Gastroesophageal sphincter (tissue), 4 donors: ENCODE measurements at places on chromosomes 12 and 14. TPM values are rescaled to one million over a fixed set of nuclear protein-coding genes. Genes with fewer than 3 reads are reported as not detected.

DNA sequence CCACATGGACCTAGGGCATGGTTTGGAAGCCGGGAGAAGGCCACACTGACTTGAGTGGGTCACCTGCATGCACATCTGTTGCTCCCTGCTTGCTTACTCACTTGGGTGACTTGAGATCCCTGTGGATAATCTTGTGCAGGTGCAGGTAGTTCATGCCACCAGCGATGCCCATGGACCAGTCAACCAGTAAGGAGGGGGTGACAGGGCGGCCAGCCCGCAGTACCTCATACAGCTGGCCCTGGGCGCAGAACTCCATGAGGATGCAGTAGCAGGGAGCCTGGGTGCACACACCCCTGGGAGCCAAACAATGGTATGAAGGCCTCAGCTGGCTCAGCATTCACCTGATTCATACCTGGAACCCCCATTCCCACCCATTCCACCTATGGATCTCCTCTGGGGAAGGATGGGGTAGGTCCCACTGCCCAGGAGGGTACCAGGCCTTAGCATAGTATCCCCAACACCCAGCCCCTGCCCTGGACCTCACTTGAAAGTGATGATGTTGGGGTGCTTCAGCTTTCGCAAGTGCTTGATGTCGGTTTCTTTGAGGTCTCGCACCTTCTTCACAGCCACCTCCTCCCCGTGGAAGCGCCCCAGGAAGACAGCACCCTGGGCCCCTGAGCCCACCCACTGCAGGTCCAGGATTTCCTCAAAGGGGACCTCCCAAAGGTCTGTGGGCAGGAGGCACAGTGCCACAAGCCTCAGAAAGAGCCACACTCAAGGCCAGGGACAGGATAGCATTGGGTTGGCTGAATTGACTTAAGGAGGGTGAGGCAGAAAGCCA is 13.1 kb downstream of the MAP3K12 start:
- ATAC-seq: no peak

DNA sequence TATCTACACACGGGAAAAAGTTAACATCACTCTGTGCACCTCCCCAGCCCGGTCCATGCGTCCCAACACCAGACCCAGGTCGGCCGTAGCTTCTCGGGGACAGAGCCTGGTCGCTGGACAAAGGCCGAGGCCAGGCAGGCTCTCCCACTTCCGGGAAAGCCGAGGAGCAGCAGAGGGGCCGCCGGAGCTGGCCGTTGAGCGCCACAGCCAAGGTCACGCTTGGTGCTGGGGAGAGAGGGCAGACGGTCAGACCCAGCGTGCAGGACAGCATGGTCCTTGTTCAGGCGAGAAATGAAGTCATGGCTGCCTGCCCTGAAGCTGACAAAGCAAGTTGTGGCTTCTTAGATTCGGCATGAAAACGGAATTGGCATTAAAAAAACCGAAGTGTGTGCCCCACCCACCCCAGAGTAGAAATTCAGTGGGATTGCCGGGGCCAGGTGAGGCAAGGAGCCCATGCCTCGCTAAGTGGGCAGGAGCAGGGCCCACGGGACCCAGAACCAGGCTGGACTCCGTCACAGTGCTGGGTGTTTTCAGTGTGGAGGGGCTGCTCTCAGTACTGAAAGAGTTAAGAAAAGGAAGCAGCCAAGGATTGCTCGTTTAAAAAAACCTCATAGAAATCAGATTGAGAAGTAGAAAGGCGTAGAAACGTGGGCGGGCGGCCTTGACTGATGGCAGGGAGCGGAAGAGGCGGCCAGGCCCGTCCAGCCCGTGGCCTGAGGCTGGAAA is 4.3 kb downstream of the ARL6IP4 start:
- peak; percentile 8 for ATAC-seq

DNA sequence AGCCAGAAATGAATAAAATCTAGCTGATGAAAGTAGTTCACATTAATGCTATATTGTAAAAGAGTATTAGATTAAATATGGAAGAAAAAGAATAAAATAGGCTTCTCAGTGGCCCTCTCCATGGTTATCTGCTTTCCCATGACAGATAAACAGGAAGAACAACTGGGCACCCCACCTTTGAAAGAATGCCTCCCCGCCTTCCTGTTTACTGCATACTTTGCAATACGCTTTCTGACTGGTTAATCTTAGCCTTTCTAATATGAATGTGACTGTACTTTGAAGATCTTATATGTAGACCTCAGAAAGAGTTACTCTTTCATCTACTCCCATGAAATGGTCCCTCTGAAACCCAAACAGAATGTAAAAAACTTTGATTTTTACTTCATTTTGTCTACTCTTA is 34.1 kb upstream of the DAAM1 start:
- ATAC-seq: no peak

- no peak for ATAC-seq
Measured at GRCh38 chr14:93337143-93337753, 4.4 kb upstream of the BTBD7 start.

GRCh38 chr14:77045238-77046162 is 17.0 kb upstream of the IRF2BPL start:
- no peak for ATAC-seq

- ATAC-seq: peak; percentile 43
Measured at GRCh38 chr14:23327947-23328744, 6.9 kb downstream of the PABPN1 start.

- ATAC-seq: no peak
Measured at GRCh38 chr12:39327510-39327909, 115.4 kb downstream of the KIF21A start.

GRCh38 chr14:68772761-68773381 is 20.0 kb downstream of the ZFP36L1 start:
- no peak for ATAC-seq

DNA sequence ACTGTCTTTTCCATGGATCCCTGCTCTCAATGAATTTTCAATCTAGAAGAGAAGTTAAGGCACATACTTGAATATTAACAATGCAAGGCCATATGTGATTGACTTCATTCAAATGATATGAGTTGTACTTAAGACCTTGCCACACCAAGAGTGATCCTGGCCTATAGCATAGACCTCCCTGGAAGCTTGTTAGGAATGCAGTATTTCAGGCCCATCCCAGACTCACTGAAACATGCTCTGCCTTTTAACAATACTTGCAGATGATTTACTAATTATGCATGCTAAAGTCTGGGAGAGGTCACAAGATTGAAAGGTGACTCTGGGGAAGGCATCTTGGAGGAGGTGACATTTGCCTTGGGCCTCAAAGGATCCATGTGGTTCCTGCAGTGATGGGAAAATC is 43.2 kb downstream of the RFX4 start:
- no peak for ATAC-seq

DNA sequence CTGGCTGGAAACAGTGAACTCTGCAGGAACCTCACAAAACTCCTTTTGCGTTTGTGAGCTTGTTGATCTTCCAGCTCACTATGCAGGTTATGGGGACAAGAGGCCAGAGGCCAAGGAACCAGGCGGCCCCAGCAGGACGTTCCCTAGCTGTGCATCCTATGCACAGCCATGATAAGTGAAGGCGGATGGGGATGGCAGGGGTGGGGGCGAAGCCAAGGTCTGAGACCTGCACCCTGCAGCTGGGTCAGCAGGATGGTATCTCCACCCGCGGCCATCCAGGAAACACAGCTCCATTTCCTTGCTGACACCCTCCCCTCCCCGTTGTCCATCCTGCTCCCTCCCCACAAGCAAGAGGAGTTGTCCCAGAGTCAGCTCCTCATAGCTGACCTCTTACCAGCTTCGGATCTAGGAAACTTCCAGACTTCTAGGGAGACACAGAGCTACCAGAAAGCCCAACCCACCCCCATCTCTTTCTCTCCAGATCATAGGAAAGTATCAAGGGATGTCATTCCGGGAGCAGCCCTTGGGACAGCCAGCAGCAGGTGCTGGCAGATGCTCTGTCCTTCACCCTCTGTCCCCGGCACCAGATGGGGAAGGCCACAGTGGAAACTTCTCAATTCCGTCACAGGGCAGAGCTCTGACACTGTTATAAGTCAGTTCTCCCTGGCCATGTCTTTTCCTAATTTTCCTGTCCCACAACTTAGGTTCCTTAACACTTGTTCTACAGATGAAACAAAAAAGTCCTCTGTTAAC is 9.4 kb downstream of the ZBTB39 start:
- ATAC-seq: peak; percentile 44

DNA sequence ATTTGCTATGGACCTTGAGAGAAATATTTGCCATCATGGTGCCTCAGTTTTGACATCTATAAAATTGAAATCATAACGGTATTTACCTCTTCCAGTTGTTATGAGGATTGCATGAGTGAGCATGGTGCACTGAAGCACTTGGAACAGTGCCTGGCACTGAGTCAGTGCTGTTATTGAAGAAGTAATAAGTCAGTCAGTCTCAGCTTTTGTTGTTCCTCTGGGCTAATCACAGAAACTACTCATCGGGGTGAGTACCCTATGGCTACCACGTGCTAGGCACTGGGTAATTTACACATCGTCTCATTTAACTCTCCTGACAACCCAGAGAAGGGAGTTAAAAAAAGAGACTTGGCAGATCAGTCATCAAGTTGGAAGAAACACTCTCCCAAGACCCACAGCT is 159.5 kb upstream of the NRXN3 start:
- no peak for ATAC-seq

GRCh38 chr14:74867673-74868072 is 8.3 kb downstream of the PROX2 start:
- ATAC-seq: no peak

DNA sequence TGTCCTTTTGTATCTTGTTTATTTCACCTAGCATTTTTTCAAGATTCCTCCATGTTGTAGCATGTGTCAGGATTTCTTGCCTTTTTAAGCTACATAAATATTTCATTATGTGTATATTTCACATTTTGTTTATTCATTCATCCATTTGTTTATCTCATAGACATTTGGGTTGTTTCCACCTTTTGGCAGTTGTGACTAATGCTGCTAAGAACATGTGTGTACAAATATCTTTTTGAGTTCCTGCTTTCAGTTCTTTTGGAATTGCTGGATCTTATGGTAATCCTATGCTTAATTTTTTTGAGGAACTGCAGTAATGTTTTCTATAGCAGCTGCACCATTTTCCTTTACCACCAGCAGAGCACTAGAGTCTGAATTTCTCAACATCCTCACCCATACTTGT is 62.4 kb downstream of the SCN8A start:
- ATAC-seq: no peak

DNA sequence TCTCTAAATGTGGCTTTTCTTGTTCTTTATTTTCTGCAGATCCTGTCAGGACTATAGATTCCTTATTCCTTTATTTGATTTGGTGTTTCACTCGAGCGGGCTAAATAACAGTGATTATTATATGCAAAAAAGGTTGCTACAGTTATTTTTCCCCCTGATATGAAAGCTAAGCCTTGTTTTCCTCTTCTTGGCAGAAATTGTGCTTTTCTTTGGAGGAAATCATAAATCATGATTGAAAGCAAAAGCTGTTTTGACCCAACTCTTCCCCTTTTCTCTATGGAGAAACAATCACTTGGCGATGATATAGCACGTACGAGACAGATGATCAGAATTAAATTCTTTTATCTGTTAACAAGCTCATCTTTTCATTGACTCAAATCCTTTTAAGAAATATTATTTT is 31.4 kb downstream of the PPFIBP1 start:
- ATAC-seq: no peak

GRCh38 chr14:67514650-67515385 is 18.3 kb upstream of the PLEKHH1 start:
- peak; percentile 69 for ATAC-seq

DNA sequence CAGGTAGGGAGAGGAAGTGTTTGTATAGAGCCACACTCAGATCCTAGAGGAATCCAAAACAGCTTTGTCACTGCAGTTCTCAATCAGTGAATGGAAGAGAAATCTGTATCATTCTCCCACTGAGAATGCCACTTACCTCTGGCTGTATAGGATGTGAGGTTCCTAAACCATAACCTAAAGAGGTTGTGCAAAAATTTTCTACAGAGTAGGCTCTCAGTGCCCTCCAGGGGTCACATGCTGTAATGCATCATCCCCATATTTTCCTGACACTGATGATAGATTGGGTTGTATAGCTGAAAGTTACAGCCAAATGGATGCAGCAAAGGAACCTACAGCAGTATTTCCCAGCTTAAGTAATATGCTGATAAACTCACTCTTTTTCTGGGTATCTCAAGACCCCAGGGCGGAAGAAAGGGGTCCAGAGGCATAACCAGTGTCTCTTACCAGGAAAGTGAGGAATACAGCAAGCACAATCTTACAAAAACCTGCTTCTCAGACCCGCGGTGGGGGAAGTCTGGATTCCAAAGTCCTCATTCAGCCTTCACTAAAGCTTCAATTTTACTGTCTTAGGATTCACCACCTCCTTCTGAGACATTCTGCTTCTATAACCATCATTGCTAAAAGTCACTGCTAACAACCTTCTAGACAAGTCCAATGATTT is 3.8 kb downstream of the BCDIN3D start:
- no peak for ATAC-seq

DNA sequence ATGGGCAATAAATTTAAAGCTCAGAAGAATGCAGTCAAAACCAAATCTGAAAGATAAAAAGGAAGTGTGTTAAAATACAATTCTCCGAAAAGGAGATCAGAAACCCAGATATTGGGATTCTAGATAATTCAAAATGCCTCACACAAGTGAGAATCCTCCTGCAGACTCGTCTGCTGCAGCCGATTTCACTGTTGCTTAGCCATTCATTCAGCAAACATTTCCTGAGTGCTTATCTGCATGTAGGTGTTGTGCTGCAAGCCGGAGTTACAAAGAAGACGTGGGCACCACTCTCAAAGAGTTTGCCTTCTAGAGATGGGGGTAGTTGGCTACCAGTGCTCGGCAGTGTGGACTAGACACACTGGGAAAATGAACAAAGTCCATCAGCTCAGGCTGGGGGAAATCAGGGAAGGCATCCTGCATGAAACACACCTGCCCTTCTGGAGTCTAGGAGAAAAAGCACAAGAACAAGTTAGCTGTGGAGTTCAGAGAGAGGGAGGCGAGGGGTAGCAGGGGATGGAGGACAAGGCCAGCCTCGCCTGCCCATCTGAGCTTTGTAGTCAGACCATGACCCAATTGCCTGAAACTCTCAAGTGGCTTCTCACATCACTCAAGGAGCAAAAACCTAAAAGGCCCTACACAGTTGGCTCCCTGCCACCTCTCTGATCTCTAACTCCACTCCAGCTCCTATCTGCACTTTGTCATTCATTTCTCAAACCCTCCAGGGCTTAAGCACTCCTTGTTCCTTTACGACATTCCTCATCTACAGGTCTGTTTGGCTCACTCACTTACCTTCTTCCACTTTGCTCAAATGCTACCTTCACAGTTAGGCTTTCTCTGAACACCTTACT is 310.0 kb upstream of the DDHD1 start:
- ATAC-seq: no peak

DNA sequence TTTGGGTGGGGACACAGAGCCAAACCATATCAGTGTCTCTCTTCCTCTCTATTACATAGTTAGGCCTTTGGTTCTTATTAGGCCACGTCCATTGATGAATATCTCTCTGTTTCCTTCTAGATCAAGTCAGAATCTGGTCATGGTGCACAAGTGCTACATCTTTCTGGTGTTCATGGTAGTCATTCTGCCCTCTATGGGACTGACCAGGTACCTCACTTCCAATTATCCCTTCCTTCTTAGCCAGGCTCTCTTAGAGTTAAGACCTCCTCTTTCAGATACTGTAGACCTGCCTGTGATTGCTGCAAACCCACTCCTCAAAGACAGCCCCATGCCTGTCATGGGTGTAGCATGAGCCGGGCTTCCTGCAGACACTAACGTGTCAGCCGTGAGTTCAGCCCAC is 25.2 kb downstream of the NGB start:
- ATAC-seq: no peak

The KERA gene
- total RNA-seq: not detected

The CLEC2A gene
- total RNA-seq: not detected

The IL26 gene
- total RNA-seq: not detected

The RNASE3 gene
- not detected for total RNA-seq
